Fibroblast of upper back skin (primary cell): ENCODE measurements at places on chromosomes 13 and 19.

DNA sequence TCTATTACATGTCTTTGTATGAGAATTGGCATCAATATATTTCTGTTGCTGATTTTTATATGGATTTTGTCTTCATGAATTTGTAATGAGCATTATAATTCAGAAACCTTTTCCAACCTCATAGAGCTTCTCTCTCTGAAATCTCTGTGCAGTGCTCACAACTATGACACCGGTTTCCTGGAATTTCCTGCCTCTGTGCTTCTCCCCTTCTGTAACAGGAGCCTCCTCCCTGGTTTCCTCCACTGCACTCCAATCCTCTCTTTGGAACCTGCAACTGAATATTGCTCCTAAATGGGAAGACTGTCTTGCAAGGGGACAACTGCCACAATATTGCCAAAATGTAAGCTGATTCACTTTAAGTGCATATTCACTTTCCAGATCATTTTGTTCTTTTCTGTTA, 1147.9 kb downstream of the UQCRFS1 start:
- DNase-seq = peak; percentile 2

- DNase-seq = no peak
Measured at GRCh38 chr13:106660746-106661625, 93.0 kb upstream of the ARGLU1 start.

- peak; percentile 95 for DNase-seq
Measured at GRCh38 chr19:30391554-30392551, 19.7 kb downstream of the ZNF536 start.

GRCh38 chr19:780935-781334, 16.3 kb upstream of the PTBP1 start:
- no peak for DNase-seq

GRCh38 chr13:110641055-110642015, 26.0 kb downstream of the NAXD start:
- DNase-seq = peak; percentile 47

DNA sequence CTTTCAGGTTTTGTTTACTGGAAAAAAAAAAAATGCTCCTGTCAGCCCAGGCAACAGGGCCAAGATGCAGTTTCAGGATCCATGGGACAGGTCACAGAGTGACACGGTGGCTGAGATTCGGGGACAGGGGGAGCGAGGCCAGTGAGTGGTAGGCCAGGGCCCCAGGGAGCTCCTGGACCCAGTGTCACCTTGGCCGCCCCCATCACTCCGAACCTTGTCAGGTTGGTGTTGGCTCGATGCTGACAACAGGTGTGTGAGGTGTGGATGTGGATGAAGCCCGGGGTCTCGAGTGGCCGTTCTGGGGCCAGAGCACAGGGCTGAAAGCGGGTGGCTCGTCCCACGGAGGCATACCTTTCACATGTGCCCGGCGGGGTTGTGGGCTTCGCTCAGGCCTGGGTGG, 6.1 kb upstream of the UQCR11 start:
- no peak for DNase-seq
